ENCODE measurements at places on chromosomes 16 and 17.

GRCh38 chr17:68260051-68260762 is 12.4 kb downstream of the AMZ2 start:
- no peak for DNase-seq

DNA sequence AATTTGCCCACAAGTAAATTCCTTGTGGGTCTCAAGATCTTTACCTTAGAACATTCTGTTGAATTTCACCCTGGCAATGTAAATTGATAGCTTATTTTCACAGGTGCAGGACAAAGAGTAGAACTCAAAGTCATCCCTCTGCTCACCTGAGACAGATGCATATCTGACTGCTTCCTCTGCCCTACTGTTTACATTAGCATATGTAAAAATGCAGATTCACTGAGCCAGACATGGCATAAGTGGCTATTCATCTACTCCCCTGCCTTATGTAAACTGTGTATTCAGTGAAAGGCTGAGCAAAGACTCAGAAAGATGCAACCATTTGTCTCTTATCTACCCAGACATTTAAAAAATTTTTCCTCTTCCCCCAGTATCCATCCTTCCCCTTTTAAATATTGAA is 22.3 kb upstream of the MILR1 start:
- no peak for DNase-seq

DNA sequence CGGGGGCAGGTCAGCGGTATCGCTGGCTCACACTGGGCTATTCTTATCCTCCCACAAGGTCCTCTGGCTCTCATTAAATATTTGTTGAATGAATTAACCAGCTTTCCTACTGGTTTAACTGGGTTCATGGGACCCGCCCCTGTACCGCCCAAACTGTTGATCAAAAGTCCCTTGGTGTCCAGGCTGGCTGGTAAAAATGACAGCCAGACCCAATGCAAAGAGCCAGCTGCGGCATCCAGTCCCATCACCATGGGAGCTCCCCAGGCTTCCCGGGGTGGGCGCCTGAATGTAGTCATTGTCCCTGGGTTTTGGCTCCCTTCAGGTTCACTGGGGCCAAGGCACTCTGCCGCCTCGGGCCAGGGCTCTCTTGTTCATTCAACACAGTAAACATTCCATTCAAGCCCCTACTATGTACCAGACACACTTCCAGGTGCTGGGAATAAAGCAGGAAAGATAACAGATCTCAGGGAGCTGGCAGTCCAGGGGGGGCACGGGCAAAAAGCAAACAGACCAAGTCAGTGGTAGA is 11.7 kb upstream of the ATP2C2 start:
- DNase-seq = no peak

DNA sequence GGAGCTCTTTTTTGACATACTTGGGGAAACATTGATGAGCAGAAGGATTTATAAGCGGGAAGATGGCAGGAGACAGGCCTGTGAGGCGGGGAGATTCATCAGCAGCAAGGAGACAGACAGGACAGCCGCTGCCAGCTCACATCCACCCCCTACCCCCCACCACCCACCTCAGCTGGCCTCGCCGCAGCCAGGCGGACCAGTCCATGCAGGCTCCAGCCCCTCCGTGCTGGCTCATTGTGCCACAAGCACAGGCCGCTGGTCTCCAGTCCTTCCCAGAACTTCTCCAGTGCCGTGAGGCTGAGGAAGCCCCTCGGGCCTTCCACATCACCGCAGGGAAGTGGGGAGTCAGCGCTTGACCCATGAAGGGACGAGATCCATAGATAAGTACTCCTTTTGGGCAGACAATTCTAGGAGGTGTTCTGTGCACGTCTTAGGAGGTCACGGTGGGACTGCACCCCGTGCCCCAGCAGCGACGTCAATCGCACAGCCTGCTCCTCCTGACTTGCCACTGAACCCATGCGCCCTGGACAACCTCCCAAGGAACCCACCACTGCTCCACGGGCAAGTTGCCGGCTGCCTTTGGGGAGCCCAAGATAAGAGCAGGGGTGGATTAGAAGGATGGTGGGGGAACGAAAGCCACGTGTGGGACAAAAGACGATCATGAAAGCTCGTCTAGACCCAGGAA is 323.6 kb downstream of the C16orf95 start:
- DNase-seq = no peak

GRCh38 chr17:80497726-80498241 is 21.4 kb upstream of the NPTX1 start:
- DNase-seq = no peak

DNA sequence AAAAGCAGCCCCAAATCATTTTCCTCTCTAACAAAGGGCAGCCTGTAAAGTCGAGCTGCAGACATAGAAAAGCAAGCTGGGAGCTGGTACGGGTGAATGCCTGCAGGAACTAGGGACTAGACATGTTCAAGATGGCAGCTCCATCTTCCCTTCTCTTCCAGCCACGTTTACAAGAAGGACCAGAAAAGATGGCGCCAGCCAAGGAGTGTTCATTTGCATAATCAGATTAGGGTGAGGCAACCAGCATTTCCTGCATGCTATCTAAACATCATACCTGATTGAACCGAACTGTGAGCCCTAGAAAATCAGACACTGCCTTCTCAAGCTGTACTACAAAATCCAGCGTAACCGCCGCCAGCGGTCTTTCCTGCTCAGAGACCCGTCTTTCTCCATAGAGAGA is 896.8 kb downstream of the CDH11 start:
- no peak for DNase-seq

- DNase-seq = no peak
Observed at GRCh38 chr17:56826611-56827414, 6.9 kb downstream of the C17orf67 start.

DNA sequence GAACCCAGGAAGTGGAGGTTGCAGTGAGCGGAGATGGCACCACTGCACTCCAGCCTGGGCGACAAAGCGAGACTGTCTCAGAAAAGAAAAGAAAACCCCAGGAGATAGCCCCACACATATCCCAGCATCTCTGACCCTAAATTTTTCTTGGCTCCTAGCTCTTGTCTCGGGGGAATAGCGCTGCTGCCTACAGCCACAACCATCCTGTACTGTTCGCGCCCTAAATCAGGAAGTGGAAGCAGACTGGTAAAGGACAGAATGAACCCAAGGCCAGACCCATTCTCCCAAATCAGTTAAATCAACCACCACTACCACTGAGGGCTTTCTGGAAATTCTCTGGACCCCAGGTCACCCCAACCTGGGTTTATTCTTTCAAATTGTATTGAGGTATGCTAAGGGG is 1.7 kb downstream of the CTDNEP1 start:
- peak; percentile 29 for DNase-seq

All from OCI-M1 (cell line).